CD14-positive monocyte (primary cell): ENCODE measurements at places on chromosomes 12 and 14.

DNA sequence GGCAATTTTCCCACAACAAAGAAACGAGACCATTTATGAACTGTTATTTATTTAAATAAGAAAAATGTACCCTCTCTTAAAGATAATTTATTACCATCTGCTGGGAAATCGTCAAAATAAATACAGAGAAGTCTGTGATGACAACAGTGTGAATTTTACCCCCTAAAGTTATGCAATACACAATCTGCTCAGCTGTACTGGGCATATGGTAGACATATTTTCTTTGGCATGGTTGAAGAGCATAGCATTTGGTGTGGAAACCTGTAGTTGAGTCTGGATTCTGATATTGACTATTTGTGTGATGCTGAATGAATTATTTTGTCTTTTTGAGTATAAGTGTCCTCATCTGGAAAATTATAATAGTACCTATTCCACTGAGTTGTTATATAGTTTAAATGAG, 60.0 kb downstream of the CFAP54 start:
- no peak for DNase-seq

DNA sequence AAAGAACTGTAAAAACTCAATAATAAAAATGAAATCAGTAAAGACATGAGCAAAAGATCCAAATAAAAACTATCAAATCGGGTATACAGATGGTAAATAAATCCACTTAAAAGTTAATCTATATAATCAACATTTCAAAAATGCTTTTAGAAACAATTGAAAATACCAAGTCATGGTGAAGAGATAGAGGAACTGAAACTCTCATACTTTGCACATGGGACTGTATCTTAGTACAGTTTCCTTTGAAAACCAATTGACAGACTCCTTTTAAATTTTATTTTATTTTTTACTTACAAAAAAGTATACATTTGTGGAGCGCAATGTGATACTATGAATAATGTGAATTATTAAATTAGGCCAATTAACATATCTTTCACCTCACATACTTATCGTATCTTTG, 98.6 kb upstream of the FAR2 start:
- DNase-seq: no peak

DNA sequence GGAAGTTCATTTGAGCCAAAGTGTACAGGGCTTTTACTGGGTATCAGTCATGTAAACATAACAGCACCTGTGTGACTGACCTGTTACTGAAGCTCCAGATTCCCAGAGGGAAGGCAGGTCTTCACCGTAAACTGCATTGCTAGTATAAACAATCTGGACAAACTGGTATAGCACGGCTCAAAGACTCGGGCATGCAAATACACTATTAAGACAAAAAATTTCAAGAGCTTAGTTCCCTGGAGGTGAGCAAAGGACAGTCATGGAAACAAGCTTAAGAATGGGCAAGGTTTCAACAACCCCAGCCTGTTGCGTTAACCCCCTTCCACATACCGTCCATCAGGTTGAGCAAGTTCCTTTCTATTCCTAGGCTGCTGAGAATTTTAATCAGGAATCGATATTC, 9.4 kb downstream of the PARP11 start:
- DNase-seq: no peak

- DNase-seq: no peak
Measured at GRCh38 chr12:13008741-13009380, 8.8 kb upstream of the HEBP1 start.

GRCh38 chr12:78835493-78835892, 29.1 kb upstream of the SYT1 start:
- no peak for DNase-seq

GRCh38 chr12:32134101-32134888, 27.6 kb downstream of the BICD1 start:
- peak; percentile 6 for DNase-seq

GRCh38 chr12:45577844-45578399, 151.6 kb upstream of the ARID2 start:
- peak; percentile 1 for DNase-seq

GRCh38 chr14:102046337-102047278, 40.2 kb downstream of the HSP90AA1 start:
- DNase-seq: no peak

- no peak for DNase-seq
Measured at GRCh38 chr12:12693111-12693671, 2.8 kb downstream of the GPR19 start.

- peak; percentile 10 for DNase-seq
Measured at GRCh38 chr12:98578821-98579220, 14.7 kb upstream of the SLC25A3 start.

DNA sequence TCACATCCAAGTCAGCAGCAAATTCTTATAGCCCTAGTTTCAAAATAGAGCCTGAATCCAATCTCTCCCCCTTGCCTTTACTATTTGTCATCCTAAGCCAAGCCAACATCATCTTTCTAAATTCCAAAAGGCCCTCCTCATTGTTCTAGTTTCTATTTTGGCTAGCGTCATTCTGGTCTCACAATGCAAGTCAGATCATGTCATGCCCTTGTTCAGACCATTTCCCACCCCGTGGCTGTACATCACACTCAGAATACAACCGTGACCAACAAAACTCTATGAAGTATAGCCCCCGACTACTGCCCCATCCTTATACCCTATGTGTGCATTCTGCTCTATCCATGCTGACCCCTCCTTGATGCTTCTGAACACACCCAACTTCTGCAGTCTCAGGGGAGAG, 12.3 kb upstream of the GNG2 start:
- no peak for DNase-seq

GRCh38 chr14:101120641-101121507, 217.4 kb upstream of the RTL1 start:
- peak; percentile 95 for DNase-seq

DNA sequence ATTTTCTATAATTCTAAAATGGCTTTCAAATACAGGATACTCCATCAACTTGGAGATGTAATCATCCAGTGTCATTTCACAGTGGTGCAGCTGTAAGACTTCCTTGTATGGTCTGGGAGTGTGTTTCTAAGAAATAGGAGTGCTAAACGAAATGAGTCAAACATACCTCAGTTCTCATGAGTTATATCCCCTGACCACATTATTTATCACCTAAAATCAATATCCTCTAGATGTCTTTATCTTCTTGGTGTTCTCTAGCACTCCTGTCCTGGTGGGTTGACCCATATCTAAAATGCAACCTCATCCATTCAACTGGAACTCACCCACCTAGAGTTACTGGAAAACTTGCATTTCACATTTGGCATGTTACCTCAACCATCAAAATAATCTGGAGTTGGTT, 33.2 kb downstream of the TMEM30B start:
- no peak for DNase-seq
